CMK (cell line): ENCODE measurements at places on chromosomes 2 and 18.

DNA sequence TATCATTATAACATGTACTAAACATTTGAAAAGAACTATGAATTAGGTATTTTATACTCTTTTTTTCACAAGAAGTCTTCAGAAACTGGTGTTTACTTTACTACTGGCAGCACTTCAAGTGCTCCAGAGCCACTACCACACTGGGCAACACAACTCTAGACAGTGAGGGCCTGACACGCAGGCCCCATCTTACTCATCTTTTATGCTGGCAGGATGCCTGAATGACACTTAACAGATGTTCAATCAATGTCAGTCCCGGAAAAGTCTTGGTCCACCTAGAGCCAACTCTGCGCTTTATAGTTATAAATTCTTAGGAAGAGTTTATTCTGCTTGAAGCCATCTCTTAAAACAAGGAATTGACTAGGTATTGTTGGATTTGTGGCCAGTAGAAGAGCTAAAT lies 8.7 kb upstream of the WIPF1 start:
- no peak for DNase-seq

GRCh38 chr18:27075828-27076227 lies 109.3 kb downstream of the CHST9 start:
- DNase-seq, result no peak

- no peak for DNase-seq
Measured at GRCh38 chr2:38467768-38468455, 90.8 kb upstream of the ATL2 start.

DNA sequence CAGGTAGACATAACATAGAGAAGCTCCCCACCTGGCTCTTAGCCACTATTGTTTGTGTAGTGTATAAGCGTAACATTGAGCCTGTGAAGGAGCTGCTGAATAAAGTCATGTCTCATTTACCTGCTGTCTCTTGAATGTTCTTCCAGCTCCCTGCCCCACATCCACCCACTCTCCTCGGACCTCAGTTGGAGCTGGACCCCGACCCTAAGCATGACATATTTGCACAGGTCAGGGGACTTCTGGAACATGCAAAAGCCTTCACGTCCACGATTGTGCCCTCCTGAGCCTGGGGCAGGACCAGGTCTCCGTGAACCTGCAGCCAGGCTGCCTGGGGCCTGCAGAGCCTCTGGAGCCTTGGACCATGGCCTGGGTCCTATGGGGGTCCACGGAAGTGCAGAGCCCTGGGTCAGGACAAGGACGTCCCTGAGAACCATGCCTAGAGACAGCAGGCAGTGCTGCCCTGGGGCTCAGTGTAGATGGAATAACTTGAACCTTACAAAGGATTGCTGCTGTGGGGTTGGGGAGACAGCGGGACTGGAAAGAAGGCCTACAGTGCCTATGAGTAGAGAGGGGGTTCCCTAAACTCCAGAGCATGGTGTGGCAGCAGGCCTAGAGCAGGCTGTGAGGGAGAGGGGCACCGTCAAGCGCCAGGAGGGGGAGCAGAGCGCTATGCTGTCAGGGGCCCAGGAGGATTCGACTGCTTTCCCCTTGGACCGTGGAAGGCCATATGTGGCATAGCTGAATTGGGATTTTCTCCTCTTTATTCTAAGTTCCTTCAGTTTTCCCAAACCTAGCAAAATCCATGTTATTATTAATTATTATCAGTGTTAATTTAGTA lies 99.9 kb upstream of the ZNF236 start:
- DNase-seq, result no peak

- no peak for DNase-seq
Measured at GRCh38 chr2:82839036-82839435, 1620.0 kb downstream of the SUCLG1 start.

DNA sequence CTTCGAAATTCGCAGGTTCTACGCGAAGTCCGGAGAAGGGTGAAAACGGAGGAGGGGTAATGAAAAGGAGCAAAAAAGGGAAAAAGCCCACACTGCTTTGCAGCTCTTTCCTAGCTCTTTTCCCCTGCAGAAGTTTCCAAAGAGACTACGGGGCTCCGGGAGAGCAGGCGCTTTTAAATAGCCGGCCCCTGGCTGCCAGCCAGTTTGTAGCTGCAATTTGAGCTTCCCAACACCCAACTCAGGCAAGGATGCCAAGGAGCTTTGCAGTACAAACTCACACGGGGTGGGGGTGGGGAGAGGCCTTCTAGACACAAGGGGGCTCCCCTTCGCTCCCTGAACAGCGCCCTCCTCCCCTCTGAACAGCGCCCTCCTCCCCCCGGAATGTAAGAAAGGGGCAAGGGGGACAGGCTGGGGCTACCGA lies at the start of gene IGFBP5:
IGFBP5 (minus strand) TSS at position 149 of the 421 bp plus-strand sequence. CDS start 774 bp downstream, outside the sequence.
- DNase-seq, result no peak

- DNase-seq, result no peak
Measured at GRCh38 chr2:107772353-107772752, 54.3 kb upstream of the RGPD4 start.

- no peak for DNase-seq
Measured at GRCh38 chr18:67281746-67282145, 234.8 kb downstream of the DSEL start.

DNA sequence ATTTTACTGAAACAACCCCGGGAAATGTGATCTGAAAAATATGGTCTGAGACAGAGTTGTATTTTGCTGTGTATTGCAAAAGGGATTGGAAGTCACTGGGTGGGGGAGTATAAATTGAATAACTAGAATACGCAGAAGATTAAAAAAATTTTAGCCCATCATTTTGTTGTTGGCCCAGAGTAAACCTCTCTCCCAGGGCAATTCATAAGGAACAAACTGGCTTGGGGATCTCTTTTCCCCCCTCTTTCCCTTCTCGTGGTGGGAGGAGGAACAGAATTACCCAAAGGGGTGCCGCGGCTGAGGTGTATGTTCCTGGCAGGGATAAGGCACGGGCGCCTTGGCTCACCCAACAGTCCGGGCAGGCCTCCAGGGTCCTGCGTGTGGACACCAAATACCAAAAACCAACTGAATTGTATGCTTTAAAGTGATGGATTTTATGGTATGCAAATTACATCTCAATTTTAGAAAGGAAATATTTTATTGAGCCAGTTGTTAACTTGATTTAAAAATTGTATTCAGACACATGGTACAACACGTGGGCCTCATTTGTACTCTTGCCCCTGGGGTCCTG lies 121.2 kb upstream of the SPRED2 start:
- DNase-seq, result no peak

DNA sequence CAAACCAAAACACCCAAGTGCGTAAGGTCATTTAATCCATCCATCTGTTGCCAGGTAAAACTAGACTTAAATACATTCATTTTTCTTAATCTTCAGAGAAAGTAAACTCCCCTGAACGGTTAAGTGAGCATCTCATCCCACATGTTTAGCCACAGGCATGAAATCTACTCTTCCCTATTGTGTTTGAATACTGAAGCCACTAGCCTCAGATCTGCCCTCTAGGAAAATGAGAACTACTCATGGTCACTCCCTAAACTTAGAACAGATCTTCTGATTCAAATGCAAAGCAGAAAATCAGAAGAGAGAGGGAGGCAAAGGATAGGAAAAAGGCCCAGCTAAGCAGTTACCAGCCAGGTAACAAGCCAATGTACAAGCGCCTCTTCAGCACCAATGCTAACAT lies 7.1 kb downstream of the TMEM247 start:
- DNase-seq, result no peak

DNA sequence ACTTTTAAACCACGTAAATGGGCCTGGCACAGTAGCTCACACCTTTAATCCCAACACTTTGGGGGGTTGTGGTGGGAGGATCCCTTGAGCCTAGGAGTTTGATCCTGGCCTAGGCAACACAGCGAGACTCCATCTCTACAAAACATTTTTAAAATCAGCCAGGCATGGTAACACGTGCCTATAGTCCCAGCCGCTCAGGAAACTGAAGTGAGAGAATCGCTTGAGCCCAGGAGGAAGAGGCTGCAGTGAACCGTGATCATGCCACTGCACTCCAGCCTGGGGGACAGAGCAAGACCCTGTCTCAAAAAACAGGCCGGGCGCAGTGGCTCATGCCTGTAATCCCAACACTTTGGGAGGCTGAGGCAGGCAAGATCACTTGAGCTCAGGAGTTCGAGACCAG lies 12.2 kb downstream of the ROCK1 start:
- no peak for DNase-seq

DNA sequence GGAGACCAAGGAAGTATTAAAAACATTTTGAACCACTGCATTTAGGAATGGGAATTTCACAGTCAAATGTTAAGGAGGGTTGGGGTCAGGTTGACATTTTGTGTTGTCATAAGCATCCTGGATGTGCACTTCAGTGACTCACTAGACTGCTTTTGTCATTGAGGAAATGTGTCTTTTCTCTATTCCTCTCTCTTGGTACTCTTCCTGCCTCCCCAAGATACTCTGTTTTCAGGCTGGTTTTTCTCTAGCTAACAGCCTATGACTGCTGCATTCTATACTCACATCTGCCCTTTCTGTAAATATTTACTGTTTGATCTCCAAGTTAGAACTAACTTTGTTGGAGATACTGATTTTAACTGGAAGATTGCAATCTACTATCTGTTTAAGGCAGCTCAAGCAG lies 23.4 kb downstream of the XRCC5 start:
- no peak for DNase-seq

DNA sequence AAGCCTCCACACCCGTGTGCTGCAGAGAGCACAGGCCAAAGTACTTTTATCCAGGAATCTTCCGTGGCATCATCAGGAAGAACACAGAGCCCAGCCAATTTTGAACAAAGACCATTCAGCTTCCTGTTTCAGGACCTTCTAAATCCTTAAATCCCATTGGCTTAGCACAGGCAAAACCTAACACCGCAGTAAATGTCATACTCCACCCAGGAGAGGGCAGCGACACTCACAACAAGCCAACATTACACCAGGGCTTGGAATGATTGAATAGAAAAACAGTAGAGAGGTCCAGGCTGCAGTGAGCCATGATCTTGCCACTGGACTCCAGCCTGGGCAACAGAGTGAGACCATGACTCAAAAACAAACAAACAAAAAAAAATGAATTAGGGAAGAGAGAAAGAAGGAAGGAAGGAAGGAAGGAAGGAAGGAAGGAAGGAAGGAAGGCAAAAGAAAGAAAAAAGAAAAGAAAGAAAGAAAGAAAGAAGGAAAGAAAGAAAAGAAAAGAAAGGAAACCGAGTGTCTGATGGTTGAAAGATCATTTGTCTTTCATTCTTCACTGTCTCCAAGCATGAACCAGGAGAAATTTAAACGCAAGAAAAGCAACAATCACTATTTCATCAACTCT lies 144.6 kb upstream of the SATB2 start:
- DNase-seq, result no peak

DNA sequence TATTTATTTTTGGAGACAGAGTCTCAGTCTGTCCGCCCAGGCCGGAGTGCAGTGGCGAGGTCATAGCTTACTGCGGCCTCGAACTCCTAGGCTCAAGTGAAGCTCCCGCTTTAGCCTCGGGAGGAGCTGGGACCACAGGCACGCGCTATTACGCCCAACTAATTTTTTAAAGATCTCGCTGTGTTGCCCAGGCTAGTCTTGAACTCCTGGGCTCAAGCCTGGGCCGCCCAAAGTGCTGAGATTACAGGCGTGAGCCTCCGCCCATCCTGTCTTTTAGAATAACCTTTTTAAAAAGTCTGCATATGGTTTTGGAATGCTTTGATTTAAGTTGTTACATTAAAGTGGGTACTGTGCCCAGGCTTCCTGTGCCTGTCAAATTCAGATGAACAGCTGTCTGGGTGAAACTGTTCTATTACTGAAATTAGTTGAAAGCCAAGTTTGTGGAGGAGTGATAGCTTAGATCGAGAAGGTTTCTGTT lies 944 bp downstream of the RAB3GAP1 start:
- no peak for DNase-seq

DNA sequence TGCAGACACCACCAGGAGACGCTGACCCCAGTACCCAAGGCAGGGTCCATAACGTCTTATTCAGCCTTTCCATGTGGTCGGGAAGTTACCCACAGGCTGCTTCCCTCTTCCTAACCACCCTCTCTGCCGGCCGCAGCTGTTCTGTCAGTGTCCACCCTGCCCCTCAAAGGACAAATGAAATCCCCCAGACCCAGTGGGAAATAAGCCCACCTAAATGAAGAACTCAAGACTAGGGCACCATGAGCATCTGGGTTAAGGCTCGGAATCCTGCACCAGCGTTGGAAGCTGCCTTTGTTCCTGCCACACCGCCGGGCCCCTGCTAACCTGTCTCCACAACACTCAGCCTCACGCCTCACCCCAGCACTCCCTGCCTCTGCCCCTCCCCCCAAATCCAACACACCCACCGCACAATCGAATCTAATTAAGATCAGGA lies 21.7 kb downstream of the BCL11A start:
- DNase-seq, result no peak

GRCh38 chr2:205405752-205406151 lies 276.5 kb upstream of the NRP2 start:
- DNase-seq, result no peak

GRCh38 chr2:178412047-178412446 lies 38.9 kb downstream of the PRKRA start:
- no peak for DNase-seq

GRCh38 chr2:133821107-133821760 lies 253.0 kb upstream of the NCKAP5 start:
- DNase-seq, result no peak

- no peak for DNase-seq
Measured at GRCh38 chr2:23069156-23069555, 315.8 kb upstream of the KLHL29 start.

- no peak for DNase-seq
Measured at GRCh38 chr18:4758980-4759379, 303.9 kb upstream of the DLGAP1 start.

- DNase-seq, result no peak
Measured at GRCh38 chr2:211748339-211748738, 790.3 kb downstream of the ERBB4 start.

GRCh38 chr2:72989770-72990556 lies 72.6 kb downstream of the EMX1 start:
- DNase-seq, result no peak

DNA sequence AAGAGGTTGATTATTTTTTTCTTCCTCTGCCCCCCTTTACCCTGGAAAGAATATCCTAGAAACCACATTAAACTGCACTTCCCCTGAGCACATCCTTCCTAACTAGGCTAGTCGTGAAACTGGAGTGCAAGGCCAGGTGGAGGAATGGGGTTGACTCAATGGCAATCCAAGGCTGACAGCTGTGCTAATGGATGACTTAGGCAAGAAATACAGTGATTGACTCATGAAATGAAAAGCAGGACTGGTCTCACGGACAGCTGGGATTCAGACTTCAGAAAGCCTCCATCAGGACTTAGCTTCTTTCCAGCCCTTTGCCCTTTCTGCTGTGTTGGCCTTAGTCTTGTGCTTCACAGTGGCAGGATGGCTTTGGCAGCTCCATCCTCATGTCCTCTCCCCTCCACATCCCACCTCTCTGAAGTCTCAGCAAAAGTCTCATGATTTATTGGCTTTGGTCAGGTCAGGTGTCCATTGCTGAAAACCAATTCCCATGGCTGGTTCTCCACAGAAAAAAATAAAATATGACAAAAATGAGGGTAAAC lies 33.8 kb downstream of the INSIG2 start:
- DNase-seq, result no peak

- no peak for DNase-seq
Measured at GRCh38 chr2:8049851-8050571, 631.8 kb upstream of the ID2 start.

GRCh38 chr2:7011356-7012083 lies 94.3 kb downstream of the RNF144A start:
- DNase-seq, result no peak

GRCh38 chr2:208937521-208937920 lies 486.3 kb upstream of the MAP2 start:
- DNase-seq, result no peak
